D721Med (cell line): ENCODE measurements at places on chromosomes 2 and 18.

GRCh38 chr2:170740660-170741059 lies 25.5 kb downstream of the SP5 start:
- DNase-seq, result no peak

GRCh38 chr2:158539176-158540005 lies 82.6 kb downstream of the PKP4 start:
- DNase-seq, result no peak

GRCh38 chr2:12173271-12173942 lies 427.0 kb downstream of the LPIN1 start:
- DNase-seq, result no peak

GRCh38 chr2:154093856-154094255 lies 222.1 kb downstream of the GALNT13 start:
- no peak for DNase-seq

- no peak for DNase-seq
These were observed 646.7 kb upstream of the ZNF804A start for GRCh38 chr2:183951630-183952029.
